ENCODE measurements at places on chromosomes 2 and 18. TPM values are rescaled to one million over a fixed set of nuclear protein-coding genes. Genes with fewer than 3 reads are reported as not detected.

Gene OSR1
- 1.6 TPM for total RNA-seq

Gene GCKR
- total RNA-seq, result 2.2 TPM

DNA sequence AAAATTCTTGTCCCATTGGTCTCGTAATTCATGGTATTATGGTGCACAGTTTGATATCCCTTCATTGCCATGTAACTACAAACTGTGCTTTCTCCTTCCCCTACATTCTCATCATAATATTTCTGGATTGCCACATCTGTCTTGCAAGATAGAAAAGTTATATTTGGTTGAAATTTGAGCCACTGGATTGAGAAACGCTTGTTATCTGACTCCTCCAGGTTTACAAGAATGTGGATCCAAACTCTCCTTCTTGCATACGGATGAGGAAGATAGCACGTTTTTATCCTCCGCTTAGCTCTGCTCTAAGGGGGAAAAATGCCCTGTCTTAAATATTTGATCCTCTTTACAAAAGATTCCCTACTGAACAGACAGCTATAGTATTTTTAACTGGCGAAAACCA, 438.2 kb downstream of the TSN start:
- no peak for DNase-seq

GRCh38 chr18:56532176-56532840, 106.1 kb downstream of the TXNL1 start:
- DNase-seq, result no peak
